CD4-positive, alpha-beta T cell treated with Interferon alpha-2 for 1 hour (primary cell): ENCODE measurements at places on chromosomes 6 and 20.

GRCh38 chr20:59782986-59783640 is 150.3 kb downstream of the SYCP2 start:
- no peak for DNase-seq

DNA sequence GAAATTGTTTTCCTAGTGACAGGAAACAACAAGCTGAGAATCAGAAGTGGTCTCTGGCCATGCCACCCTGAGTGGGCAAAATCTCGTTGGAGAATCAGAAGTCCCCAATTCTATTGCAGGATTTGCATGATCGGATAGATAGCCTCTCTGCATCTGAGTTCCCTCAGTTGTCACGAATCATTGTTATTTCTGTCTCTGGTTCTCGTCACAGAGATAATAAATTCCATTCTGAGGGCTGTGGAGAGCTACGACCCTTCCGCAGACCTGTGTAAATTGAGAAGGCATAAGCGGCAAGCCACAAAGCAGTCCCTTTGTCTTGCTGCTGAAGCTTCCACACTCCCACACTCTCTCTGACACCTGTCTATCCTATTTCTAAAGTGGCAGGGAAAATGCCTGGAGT is 102.4 kb upstream of the CNR1 start:
- DNase-seq = no peak

GRCh38 chr6:155171109-155171746 is 92.6 kb upstream of the CLDN20 start:
- peak; percentile 84 for DNase-seq

DNA sequence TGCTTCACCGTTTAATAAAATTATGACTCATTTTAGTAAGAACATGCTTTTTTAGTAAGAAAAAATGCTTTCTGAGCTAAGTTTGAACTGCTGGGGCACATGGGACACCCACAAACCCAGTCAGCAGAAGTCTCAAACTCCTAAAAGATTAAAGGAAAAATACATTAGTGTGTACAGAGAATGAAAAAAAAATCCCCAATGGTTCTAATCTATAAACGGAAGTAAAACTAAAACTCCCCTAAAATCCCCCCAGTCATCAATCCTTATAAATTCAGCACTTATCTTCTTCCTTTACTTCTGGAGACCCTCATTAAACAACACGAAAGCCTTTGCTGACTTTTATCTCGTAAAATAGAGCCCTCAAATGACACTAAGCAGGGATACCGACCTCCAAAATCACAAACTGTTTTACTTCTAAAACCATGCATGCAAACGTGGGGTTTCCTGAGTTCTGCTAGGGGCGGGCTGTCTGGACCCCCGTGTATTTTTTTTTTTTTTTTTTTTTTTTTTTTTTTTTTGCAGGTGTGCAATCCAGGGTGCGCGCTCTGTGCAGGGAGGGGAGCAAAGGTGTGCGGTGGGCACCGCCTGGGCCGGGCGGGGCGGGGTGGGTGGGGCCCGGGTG is 1.1 kb upstream of the MYB start:
- peak; percentile 52 for DNase-seq

DNA sequence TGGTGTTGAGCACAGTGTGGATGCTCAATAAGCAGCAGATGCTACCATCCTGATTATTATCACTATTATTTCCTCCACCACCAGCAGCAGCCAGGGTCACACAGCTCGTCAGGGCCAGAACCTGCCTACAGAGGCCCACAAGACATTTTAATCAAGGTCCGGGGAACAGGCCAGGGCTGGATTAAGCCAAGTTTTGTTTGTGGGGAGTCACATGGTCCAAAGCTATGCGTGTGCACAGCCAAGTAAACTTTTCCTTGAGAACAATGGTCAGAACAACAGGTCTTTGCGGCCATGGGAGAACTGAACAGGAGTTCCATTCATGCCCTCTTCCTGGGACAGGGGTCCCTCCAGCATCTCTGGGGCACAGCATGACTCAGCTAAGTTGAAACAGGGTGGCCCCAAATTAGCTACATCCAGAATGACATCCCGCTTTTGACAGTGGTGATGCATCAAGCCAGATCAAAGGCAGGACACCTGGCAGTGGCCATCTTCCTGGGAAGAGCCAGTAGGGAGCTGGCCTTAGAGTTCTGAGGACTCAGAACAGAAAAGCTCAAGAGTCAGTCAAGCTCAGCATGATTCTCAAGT is 11.7 kb downstream of the SNTA1 start:
- no peak for DNase-seq

- DNase-seq = no peak
These were observed 193.5 kb downstream of the UNC5CL start for GRCh38 chr6:40845553-40845952.

- DNase-seq = no peak
These were observed 161.7 kb downstream of the ERMARD start for GRCh38 chr6:169913096-169913638.

DNA sequence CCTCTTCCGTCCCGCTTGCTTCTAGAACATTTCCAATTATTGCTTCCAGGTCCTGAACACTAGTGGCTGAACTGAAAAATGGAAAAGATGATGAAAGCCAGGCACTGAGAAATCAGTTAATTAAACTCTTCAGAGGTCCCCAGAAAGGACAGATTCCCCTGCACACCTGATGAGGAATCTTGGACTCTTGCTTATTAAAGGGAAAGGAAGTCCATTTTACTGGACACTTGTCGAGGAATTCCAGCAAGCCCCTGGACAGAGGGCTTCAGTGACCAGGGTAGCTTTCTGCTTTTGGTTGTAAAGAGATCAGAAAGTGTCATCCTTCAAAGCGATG is 47.8 kb upstream of the CDYL start:
- no peak for DNase-seq

- no peak for DNase-seq
These were observed 48.7 kb downstream of the KCTD20 start for GRCh38 chr6:36491378-36491965.

- no peak for DNase-seq
These were observed 12.0 kb upstream of the GTF3C6 start for GRCh38 chr6:110946498-110946897.

GRCh38 chr6:97023982-97024381 is 99.5 kb downstream of the KLHL32 start:
- no peak for DNase-seq

GRCh38 chr20:41329435-41330342 is 10.9 kb upstream of the LPIN3 start:
- DNase-seq = peak; percentile 40
